Vagina (tissue), 2 donors: ENCODE measurements at places on chromosomes 7 and 10.

DNA sequence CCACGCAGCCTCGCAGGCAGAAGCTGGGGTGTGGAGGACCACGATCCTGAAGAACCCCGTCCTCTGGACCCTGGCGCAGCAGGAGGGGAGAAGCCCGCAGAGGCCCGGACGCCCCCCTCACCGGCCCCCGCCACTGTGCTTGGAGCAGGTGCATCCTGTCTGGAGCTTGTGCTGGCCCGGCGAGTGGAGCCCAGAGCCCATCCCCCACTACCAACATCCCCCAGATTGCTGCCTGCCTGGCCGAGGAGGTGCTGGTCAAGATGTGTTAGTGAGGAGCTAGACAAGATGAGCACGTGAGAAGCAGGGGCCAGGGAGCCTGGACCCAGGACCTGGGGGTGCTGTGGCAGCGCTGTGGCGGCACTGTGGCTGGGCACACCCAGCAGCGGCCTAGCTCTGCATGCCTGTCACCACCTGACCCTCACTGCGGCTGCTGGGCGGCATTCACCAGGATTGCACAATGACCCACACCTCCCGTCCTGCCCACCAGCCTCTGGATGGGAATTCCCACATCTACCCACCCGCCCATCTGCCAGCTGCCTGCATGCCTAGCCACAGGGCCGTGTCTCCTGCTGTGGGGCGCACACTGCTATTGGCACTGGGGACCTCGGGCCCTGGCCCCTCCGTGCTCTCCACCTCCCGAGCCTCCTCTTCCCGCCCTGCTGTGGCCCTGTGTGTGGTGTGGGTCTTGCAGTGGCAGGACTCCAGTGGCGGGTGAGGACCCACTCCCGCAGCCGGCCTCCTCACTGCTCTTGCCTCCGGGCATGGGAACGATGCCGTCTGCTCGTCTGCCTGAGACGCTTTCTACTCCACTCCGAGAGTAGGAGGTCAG is 11.8 kb downstream of the GPR146 start:
- no peak for DNase-seq
- peak overlapping the region; percentile 57 for H3K27ac ChIP-seq
- H3K4me1 ChIP-seq = peaks cover 52% of the 10 kb centered on the region
- H3K36me3 ChIP-seq = no peaks in the 10 kb centered on the region

DNA sequence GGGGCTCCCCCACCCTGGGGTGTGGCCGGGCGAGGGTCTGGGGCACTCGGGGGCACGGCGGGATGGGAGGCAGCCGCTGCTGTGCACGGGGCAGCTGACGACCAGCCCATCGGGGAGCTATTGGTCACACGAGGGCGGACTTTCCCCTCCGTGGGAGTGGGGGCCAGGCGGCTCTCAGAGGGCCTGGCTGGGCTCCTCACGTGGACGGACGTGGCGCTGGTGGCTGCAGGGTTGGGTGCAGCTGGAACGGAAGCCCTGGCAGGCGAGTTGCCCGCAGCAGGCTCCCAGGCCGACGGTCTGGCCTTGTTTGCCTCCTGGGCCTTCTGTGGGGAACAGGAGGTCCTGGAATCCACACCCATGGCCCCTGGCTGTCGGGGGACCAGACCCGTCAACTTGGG is 14.3 kb downstream of the MICALL2 start:
- H3K4me1 ChIP-seq = peaks cover 30% of the 10 kb centered on the region
- DNase-seq = no peak
- H3K27ac ChIP-seq = no peak overlapping the region
- H3K4me3 ChIP-seq = no peak overlapping the region

DNA sequence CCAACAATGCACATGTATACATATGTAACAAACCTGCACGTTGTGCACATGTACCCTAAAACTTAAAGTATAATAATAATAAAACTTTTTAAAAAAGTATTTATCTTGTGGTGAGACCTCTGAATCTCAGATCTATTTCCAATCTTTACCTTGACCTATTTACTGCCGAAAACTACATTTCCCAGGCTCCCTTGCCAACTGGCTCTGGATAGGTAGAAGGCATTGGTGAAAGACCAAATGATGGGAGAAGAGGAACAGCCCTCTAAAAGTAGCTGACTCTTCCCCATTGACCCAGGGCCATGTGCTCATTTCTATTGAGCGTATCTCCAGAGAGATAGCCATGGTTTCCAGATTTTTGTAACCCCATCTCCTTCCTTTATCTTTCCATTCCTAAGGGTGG is 247.4 kb downstream of the GPAM start:
- no peak overlapping the region for H3K4me3 ChIP-seq
- no peak for DNase-seq
- no peaks in the 10 kb centered on the region for H3K4me1 ChIP-seq
- H3K36me3 ChIP-seq = no peaks in the 10 kb centered on the region
- H3K27me3 ChIP-seq = no peaks in the 10 kb centered on the region

GRCh38 chr7:101941481-101942383 is 124.3 kb downstream of the CUX1 start:
- H3K27me3 ChIP-seq = no peaks in the 10 kb centered on the region
- H3K36me3 ChIP-seq = no peaks in the 10 kb centered on the region
- peak overlapping the region; percentile 73 for H3K27ac ChIP-seq

DNA sequence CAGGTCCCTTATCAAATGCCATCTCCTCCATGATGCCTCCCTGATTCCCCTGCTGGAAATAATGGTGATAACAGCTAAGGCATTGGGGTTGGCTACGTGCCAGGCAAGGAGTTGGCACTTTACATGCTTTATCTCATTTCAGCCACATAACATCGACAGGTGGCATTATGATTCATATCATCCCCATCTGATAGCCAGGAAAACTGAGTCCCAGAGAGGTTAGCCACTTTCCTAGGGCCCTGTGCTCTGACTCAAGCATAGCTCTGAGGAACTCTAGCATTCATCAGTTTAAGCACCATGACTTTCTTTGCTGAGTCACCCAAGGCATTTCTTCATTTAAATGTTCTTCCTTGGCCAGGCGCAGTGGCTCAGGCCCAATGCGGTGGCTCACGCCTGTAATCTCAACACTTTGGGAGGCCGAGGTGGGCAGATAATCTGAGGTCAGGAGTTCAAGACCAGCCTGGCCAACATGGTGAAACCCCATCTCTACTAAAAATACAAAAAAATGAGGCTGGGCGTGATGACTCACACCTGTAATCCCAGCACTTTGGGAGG is 6.6 kb downstream of the LEP start:
- H3K4me1 ChIP-seq = no peaks in the 10 kb centered on the region
- no peak overlapping the region for H3K4me3 ChIP-seq
- H3K27ac ChIP-seq = no peak overlapping the region
- no peaks in the 10 kb centered on the region for H3K36me3 ChIP-seq
- DNase-seq = no peak

- no peak overlapping the region for H3K4me3 ChIP-seq
- no peaks in the 10 kb centered on the region for H3K27me3 ChIP-seq
- H3K27ac ChIP-seq = no peak overlapping the region
- no peaks in the 10 kb centered on the region for H3K4me1 ChIP-seq
- no peak for DNase-seq
Measured at GRCh38 chr10:60679388-60679990, 98.8 kb upstream of the CDK1 start.

- no peak overlapping the region for H3K4me3 ChIP-seq
- H3K36me3 ChIP-seq = no peaks in the 10 kb centered on the region
- no peak overlapping the region for H3K27ac ChIP-seq
- no peaks in the 10 kb centered on the region for H3K4me1 ChIP-seq
Measured at GRCh38 chr7:29135846-29136245, 10.5 kb downstream of the CPVL start.

GRCh38 chr10:93006435-93007039 is 54.1 kb upstream of the CYP26C1 start:
- no peaks in the 10 kb centered on the region for H3K36me3 ChIP-seq
- no peaks in the 10 kb centered on the region for H3K27me3 ChIP-seq
- DNase-seq = no peak
- H3K27ac ChIP-seq = no peak overlapping the region
- H3K4me1 ChIP-seq = no peaks in the 10 kb centered on the region
- no peak overlapping the region for H3K4me3 ChIP-seq

DNA sequence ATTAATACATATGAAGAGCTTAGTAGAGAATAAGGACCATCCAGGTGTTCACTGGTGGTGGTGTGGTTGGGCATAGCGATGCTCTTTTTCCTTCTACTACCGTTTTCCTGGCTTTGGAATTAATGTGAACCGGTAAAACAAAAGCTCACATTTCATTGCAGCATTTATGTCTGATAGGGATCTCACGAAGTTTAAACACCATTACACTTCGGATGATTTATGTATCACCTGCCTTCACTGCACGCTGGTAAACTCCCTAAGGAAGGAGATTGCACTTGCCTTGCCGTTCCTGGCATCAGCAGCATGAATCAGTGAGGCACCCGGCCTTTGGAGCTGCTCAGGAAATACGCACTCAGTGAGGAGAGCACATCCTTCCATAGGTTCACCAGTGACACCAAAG is 47.5 kb downstream of the WIPF3 start:
- no peak for DNase-seq
- no peaks in the 10 kb centered on the region for H3K4me1 ChIP-seq
- no peaks in the 10 kb centered on the region for H3K36me3 ChIP-seq
- H3K27me3 ChIP-seq = no peaks in the 10 kb centered on the region
- no peak overlapping the region for H3K4me3 ChIP-seq

- no peaks in the 10 kb centered on the region for H3K36me3 ChIP-seq
- no peak overlapping the region for H3K4me3 ChIP-seq
- no peaks in the 10 kb centered on the region for H3K27me3 ChIP-seq
- no peak for DNase-seq
- no peaks in the 10 kb centered on the region for H3K4me1 ChIP-seq
- H3K27ac ChIP-seq = no peak overlapping the region
Measured at GRCh38 chr10:53997953-53998352, 803.1 kb downstream of the PCDH15 start.

GRCh38 chr10:133420028-133420427 is 4.4 kb downstream of the SPRN start:
- H3K4me1 ChIP-seq = no peaks in the 10 kb centered on the region
- H3K27me3 ChIP-seq = no peaks in the 10 kb centered on the region
- no peaks in the 10 kb centered on the region for H3K36me3 ChIP-seq
- no peak overlapping the region for H3K27ac ChIP-seq
- DNase-seq = no peak

- no peak overlapping the region for H3K27ac ChIP-seq
- no peak overlapping the region for H3K4me3 ChIP-seq
- peaks cover 60% of the 10 kb centered on the region for H3K36me3 ChIP-seq
- H3K27me3 ChIP-seq = no peaks in the 10 kb centered on the region
Measured at GRCh38 chr7:55171157-55171556, 152.3 kb downstream of the EGFR start.
